MV-4-11 (cell line): ENCODE measurements at places on chromosomes 16 and 17.
A peak's percentile ranks its signal among the peaks of the same experiment; 100 is the strongest.

DNA sequence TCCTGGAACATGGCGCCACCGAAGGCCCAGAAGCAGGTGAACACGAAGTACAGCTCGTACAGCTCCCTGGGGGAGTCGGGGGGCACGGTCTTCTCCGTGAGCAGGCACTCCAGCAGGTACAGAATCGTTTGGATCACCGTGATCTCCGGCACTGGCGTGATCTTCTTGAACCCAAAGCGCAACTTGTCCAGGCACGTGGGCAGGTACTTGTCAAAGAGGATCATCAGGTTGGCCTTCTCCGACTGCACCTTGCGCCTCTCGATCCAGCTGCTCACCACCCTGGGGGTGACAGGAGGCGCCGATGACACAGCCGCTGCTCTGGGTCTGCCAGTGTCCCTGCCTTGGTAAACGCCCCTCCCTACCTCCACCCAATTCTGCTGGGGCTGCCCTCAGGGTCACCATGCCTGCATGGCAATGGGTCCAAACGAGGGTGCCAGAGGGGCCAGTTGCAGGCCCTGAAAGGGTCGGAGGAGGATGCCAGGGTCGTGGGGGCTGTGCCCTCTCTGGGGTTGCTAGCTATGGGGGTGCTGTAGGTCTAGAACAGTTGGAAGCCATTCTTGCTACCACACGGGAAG is 90.9 kb downstream of the DNAH17 start:
- no peak for DNase-seq

DNA sequence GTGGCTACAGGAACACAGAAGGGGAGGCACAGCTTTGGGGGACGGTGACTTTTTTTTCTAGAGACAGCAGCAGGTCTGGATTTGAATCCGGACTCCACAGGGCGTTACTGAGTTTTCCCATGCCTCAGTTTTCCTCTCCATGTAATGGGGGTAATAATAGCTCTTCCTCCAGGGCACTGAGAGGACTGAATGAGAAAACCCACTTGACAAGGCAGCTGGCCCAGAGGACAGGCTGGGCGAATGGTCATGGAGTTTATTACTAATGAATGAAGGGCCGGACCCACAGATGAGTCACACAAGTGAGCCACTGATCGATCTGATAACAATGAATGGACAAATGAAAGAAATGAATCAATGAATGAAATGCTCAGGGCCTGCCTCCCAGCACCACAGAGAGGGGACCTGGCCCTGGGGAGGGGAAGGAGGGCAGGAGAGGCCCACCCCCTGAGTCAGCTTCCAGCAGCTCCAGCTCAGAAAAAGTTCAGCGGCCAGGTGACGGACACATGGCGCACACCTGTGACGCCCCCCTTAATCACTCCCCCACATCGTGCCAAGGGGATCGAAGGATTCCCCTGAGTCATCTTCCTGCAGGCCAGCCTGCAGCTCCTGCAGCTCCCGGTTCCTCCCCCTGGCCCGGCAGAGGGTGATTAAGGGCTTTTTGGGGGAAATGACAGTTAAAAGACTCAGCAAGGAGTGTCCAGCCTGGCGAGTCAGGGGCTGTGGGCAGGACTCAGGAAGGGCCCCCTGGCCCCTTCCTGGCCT is 54.3 kb downstream of the SOCS1 start:
- peak; percentile 66 for DNase-seq

DNA sequence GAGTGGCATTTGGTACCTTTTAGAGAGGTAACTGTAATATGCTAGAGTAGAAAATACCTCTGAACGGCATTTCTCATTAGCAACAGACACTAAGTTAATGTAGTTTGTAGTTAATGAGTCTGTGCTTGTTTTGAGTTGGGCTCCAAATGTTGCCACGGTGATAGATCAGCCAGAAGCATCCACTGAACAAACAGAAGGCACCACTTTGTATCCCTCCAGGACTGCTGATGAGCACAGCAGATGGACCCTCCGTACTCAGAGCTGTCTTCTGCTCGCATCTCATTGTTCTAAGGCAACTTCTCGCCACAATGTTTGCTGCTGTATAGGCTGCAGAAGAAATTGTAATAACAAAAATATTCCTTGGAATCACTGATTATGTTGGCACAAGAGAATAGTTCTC is 56.1 kb downstream of the TNRC6C start:
- DNase-seq = no peak

DNA sequence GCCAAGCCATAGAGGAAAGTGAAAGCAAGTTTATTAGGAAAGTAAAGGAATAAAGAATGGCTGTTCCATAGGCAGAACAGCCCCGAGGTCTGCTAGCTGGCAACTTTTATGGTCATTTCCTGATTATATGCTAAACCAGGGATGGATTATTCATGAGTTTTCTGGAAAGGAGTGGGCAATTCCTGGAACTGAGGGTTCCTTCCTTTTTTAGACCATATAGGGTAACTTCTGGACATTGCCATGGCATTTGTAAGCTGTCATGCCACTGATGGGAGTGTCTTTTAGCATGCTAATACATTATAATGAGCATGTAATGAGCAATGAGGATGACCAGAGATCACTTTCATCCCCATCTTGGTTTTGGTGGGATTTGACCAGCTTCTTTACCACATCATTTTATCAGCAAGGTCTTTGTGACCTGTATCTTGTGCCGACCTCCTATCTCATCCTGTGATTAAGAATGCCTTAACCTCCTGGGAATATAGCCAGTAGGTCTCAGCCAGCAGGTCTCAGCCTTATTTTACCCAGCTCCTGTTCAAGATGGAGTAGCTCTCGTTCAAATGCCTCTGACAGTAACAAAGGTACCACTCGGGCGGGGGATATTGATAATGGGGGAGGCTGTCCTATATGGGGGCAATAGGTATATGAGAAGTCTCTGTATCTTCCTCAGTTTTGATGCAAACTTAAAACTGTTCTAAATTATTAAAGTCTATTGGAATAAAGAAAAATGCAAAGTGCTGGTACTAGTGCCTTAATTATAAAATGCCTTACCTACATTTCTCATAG is 38.9 kb upstream of the HELZ start:
- peak; percentile 44 for DNase-seq

GRCh38 chr17:64217249-64217691 is 45.8 kb downstream of the TEX2 start:
- DNase-seq = no peak

- DNase-seq = no peak
Measured at GRCh38 chr17:39139161-39139511, 12.3 kb downstream of the PLXDC1 start.

DNA sequence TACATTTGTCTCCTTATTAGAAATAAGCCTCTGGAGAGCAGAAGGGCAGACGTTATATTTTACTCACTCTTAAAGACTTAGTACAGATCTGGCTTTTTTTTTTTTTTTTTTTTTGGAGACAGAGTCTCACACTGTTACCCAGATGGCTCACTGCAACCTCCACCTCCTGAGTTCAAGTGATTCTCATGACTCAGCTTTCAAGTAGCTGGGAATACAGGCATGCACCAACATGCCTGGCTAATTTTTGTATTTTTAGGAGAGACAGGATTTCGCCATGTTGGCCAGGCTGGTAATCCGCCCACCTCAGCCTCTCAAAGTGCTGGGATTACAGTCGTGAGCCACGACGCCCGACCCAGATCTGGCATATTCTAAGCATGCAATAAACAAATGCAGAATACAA is 36.4 kb upstream of the TMEM97 start:
- no peak for DNase-seq

DNA sequence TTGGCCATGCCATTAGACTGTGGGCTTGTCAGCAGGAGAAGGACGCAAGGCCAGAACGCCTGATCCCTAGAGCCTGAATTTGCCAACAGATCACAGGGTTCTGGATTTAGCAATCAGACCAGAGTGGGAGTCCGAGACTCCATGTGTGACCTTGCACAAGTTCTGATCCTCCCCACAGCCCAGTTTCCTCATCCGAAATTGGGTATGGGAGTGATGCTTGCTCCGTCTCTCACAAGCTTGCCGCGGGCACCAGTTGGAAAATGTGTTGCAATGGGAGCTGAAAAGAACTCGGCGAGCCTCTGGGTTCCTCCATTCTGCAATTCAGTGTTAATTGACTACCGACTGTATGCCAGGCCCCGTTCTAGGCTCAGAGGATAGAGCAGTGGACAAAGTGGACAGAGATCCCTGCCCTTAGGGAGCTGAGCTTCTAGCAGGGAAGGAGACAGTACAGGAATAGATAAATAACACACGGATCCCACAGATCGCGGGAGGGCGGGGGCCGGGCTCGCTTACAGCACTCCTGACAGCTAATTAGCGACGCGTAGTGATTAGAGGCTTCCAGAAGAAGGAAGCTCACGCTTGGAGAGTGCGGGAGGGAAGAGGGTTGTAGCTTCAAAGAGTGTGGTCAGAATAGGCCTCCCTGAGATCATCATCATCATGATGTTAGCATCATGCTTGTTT is 150.4 kb upstream of the CIBAR2 start:
- peak; percentile 93 for DNase-seq

- peak; percentile 57 for DNase-seq
Measured at GRCh38 chr16:19696328-19696727, 21.7 kb downstream of the KNOP1 start.

DNA sequence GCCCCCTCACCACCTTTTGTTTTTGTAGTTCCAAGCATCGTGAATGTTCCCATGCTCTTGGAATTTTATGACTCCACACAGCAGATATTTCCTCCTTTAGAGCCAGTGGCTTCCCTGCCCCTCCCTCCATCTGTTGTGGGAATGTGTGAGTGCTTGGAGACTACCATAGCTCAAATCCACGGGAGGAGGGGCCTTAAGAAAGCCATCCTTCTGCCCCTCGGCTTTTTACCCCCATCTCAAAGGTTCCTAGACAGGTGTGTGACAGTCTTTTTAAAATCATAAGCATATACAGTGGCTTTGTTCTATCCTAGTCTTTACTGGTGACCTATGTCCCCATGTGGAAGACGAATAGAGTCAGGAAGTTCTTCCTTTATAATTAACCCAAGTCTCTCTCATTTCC is 47.2 kb downstream of the YPEL2 start:
- DNase-seq = no peak

GRCh38 chr17:80260791-80261158 is at the start of gene RNF213:
Gene RNF213 (plus strand): TSS chr17:80260852. CDS start chr17:80263682, 2,830 bp downstream.
- DNase-seq = peak; percentile 10

DNA sequence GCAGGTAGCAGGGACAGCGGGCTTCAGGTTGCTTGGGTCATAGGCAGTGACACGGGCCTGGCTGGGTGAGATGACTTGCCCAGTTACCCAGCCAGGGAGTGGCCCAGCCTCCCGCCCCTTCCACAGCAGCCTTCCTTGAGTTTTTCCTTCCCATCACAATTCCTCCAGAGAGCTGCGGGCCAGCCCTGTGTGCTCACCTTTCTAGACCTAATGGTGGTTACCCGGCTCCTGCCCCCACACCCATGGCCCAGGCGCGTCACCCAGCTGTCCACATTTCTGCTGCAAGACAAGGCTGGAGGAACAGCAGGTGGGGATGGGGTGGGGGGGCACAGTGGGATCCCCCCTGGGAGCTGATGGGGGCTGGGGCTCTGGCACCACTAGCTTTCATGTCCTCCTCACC is 203.2 kb downstream of the NTN1 start:
- DNase-seq = no peak

DNA sequence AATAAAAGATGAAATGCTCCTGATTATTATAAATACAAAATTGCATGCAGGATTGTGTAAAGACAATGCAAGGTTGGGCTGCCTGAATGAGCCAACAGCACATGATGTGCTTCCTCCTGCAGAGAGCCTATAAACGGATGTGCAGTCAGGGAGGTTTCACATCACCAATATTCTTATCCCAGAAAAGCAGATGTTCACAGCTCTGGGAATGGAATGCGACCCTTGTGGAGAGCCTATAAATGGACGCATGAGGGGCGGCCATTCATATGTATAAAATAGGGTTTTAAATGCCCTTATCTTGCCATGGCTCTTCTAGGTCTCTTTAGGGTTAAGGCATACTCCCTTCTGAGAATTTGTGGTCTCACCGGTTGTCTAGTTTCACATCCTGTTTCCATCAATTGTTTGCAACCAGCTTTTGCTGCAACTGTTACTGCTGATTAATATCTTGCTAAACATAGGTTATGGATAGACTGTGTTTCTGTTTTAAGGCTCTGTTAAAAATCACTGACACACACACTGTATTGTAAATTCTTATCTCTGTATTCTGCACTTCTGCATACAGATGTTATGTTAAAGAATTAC is 31.9 kb downstream of the SLFN11 start:
- DNase-seq = peak; percentile 93

GRCh38 chr16:30379158-30379783 is 3.1 kb downstream of the SEPTIN1 start:
- no peak for DNase-seq

- DNase-seq = no peak
Measured at GRCh38 chr17:40345161-40345993, 19.2 kb downstream of the GJD3 start.

DNA sequence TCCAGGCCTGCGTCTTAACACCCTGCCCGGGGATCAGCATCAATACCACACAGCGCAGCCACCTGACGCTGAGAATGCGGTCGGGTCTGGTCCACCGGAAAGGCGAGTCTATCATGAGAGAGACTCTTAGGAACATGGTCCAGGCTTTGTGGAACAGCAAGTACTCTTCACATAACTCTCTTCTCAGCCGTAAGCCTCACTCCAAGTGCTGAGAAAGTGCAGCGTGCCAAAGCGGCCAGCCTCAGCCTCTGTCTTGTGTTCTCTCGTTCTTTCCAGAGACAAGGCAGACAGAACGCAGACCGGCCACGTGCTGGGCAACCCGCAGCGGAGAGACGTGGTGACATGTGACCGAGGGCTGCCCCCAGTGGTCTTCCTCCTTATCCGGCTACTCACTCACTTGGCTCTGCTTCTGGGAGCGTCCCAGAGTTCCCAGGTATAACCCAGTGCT is 34.4 kb upstream of the ENDOV start:
- no peak for DNase-seq

GRCh38 chr17:49842371-49842770 is 5.5 kb downstream of the TAC4 start:
- no peak for DNase-seq
